ENCODE measurements at places on chromosomes 7 and 10.
A peak's percentile ranks its signal among the peaks of the same experiment; 100 is the strongest.

GRCh38 chr10:23694921-23695824 lies 256.3 kb downstream of the OTUD1 start:
- DNase-seq = no peak

GRCh38 chr7:100476903-100477870 lies 1.8 kb downstream of the TSC22D4 start:
- no peak for DNase-seq

DNA sequence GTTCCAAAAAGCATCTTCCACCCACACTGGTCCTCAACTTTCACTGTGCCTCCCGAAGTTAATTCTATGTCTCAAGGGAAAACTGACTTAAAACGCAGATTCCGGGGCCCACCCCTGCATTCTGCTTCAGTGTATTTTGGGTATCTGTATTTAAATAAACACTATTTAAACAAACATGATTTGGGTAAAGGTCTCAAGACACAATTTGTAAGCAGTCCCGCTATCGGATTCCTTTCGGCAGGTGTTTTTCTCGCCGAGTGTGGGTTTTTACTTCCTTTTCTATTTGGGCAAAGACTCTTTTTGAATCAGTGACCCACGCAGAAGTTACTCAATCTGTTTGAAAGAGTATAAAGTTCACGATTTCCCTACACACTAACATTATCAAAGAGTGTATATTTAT lies 1.2 kb downstream of the PDIA4 start:
- no peak for DNase-seq

DNA sequence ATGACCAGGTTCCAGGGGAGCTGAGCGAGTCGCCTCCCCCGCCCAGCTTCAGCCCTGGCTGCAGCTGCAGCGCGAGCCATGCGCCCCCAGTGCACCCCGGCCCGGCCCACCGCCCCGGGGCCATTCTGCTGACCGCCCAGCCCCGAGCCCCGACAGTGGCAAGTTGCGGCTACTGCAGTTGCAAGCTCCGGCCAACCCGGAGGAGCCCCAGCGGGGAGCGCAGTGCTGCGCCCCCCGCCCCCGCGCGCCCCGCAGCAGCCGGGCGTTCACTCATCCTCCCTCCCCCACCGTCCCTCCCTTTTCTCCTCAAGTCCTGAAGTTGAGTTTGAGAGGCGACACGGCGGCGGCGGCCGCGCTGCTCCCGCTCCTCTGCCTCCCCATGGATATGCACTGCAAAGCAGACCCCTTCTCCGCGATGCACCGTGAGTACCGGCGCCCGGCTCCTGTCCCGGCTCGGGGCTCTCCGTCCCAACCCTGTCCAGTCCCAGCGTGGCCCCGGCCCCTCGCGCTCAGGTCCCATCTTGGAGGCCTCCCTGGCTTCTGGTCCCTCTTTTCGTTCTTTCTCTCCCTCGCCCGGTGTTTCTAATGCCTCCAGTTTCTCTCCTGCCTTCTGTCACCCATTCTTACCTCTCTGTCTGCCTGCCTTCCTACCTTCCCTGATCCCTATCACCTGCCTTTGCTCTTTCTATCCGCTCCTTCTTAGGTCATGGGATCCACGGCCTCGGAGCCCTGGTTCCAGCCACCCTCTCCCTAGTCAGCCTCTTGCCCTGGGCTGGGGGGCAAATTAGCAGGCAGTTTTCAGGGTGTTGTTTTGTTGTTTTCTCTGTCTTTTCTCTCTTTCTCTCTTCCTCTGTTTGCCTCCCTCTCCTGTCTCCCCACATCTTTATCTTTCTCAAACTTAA lies 751 bp downstream of the PAX2 start:
- no peak for DNase-seq

GRCh38 chr10:1664333-1664964 lies 72.9 kb downstream of the ADARB2 start:
- DNase-seq = no peak

DNA sequence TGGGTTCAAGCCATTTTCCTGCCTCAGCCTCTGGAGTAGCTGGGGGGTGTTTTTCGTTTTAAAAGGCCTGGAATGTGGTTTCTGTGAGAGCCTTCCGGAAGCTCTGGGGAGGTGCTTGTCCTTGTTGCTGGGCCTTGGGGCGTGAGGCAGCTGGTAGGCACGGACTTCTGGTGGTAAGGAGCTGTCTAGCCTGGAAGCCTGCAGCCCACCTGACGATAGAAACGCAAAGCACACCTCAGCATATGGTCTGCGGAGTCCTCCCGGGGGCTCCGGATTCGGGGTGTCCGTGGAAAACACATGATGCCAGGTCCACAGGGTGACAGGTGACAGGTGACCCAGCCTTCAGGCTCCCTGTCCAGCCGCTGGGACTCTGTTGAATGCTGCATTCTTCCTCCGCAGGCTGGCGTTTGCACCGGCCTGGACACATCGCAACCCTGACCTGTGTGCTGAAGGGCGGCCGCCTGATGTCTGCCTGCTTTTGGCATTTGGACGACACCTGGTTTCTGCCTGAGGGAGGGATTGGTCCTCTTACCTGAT lies 37.3 kb downstream of the INPP5A start:
- no peak for DNase-seq

- no peak for DNase-seq
Measured at GRCh38 chr7:78377532-78377931, 579.0 kb downstream of the PHTF2 start.

DNA sequence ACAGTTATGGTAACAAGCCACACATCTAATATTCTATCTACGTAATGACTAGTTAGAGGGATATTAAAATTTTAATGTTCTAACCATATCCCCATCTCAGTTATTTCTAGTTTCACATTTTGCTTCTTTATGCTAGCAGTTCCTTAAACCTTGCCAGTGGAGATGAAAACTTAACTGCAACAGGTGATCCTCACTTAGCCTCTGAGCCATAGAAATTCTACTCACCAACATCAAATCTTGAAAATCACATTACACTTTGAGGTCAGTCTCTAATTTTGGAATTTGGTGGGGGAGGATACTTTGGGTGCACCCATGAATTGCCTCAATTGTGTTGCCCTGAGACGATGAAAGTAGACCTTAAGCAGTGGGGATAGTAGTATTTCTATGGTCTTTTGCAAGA lies 256.4 kb downstream of the GATA3 start:
- DNase-seq = no peak

- no peak for DNase-seq
Measured at GRCh38 chr10:112957640-112958092, 7.6 kb downstream of the TCF7L2 start.

DNA sequence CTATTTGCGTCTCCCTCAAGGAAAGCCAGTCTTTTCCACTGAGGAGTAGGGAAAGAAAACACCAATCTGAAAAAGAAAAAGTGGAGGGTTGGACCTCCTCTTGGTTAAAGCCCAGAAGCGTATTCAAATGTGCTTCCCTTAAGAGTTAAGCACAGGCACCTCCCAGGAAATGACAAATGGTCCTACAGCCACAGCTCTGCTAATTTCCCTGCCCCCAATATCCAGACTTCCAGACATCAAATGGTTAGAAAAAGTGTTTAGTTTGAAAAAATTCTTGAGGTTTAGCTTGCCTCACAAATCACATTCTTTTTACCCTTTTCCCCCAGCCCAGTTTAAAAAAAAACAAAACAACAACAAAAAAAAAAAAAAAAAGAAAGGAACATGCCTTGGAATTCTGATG lies 19.0 kb upstream of the COL1A2 start:
- DNase-seq = no peak

DNA sequence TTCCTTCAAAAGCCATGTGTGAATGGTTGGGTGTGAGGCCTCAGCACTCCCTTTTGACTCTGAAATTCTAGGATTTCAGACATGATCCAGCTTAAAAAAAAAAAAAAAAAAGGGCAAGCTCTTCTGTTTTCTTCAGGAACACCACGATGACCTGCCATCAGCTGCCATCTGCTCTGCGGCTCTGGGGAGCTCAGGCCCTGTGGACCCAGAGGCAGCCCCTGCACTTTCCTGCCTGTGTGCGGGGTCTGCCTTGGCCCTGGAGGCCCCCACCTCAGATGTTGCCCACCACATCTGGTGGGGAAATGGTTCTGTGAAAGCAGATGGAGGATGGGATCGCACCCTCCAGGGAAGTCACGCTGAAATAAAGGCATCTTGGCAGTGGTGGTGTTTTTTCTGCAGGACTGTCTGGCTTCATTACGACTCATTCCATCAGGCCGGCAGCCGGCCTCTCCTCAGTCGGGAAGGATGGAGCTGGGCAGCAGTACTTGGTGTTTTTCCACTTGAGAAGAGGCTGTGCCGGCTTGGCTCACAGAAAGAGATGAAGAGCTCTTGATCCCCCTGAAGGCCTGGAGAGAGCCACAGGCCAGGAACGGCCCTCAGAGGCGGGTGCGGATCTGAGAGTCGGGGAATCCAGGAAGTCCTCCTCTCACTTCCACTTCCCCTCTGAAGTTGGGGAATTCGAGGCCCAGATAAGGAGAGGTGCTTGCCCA lies 66.1 kb upstream of the AQP1 start:
- no peak for DNase-seq

GRCh38 chr7:133910761-133911160 lies 216.4 kb upstream of the LRGUK start:
- DNase-seq = peak; percentile 91

DNA sequence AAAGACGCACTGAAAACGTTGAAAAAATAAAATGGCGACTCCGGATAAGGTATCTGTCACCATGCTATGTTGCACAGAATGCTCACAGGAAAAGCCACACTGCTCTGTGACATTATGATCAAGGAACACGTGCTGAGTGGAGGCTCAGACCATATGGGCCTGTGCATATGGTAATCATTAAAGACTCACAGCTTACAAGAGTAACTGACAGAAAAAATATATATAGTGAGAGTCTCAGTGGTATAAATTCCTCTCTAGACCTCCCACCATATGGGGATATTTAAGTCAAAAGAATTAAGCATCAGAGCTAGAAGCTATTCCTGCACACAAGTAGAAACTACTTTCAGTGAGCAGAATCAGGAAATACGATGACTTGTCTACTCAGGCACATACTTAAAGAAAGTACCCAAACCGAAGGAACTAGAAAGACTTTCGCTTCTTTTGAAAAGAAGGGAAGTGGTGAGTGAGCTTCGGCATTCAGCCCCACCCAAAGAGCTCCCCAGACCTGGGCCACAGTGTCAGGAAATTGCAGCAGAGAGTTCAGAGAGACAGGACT lies 65.1 kb upstream of the MPP7 start:
- DNase-seq = no peak

DNA sequence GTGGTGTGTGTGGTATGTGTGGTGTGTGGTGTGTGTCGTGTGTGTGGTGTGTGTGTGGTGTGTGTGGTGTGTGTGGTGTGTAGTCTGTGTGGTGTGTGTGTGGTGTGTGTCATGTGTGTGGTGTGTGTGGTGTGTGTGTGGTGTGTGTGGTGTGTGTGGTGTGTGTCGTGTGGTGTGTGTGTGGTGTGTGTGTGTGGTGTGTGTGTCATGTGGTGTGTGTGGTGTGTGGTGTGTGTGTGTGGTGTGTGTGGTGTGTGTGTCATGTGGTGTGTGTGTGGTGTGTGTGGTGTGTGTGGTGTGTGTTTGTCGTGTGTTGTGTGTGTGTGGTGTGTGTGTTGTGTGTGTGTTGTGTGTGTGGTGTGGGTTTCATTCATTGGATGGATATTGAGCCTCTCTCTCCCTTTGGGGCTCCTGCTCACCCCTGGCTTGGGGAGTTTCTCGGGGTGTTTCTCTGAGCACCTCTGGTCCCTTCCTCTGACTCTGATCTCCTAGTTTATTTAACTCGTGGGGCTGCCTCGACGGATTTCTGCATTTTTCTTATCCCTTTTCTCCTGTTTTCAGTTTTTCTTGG lies 145.8 kb downstream of the DNAJB6 start:
- DNase-seq = no peak

- no peak for DNase-seq
Measured at GRCh38 chr7:152633504-152633903, 42.4 kb downstream of the XRCC2 start.

GRCh38 chr10:72796042-72796441 lies 97.5 kb upstream of the OIT3 start:
- DNase-seq = no peak

DNA sequence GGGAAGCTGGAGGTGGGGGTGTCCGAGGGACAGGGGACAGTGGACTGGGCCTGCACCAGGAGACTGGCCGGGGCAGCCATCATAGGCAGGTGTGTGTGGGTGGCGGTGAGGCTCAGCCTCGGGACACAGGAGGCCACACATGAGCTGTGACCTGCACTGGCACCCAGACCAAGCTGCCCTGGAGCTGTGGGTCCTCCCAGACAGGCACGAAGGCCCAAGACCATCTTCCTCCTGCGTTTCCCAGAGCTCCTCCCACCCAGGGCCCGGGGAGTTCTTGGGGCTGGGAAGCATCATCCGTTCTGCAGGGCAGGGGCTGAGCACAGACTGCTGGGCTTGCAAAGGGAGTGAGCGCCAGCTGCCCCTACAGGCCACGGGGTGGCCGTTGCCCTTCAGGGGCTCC lies 87.4 kb downstream of the PDGFA start:
- no peak for DNase-seq

GRCh38 chr10:128664729-128665128 lies 538.5 kb upstream of the MKI67 start:
- DNase-seq = no peak

- DNase-seq = peak; percentile 9
Measured at GRCh38 chr10:95289003-95289920, 1.5 kb downstream of the PDLIM1 start.

DNA sequence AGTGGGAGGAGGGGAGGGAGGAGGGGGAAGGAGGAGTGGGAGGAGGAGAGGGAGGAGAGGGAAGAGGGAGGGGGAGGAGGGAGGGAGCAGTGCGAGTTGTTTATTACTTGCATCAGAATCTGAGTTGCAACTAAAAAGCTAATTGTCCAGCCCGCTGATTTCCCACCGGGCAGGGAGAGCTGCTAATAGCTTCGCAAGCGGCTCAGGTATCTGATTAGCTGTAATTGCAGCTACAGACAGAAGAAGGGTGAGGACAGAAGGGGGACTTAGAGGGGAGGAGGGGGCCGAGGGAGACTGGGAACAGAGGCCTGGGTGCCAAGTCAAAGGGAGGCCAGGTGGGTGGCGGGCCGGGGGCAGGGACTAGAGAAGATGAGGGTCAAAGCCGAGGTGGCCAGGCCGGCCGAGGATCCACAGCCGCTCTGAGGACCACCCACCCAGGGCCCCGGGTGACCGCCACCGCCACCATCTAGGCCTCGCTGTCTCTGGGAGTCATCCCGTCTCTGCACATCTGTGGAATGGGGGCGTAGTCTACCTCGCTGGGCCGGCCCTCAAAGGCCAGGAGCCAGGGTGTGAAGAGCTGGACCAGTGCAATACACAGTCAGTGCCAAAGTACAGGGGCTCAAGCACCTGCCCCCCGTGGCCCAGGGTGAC lies 54.2 kb downstream of the MICALL2 start:
- DNase-seq = no peak

DNA sequence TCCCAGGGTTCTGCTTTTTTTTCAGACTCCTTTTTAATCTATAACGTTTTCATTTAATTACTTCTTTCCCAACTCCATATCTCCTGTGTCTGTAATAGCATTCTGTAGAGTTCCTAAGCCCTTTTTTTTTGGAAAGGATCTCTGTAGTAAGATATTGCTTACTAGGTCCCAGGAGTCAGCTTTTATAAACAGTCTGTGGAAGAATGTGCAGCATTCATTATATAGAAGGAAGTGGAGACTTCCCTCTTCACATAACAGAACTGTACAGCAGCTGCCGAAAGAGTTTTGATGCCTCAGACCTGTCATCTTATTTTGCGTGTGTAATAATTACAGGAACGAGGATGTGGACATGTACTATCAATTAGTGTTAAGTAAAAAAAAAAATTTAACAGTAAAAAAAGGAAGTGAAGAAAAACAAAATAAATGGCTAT lies 7.4 kb upstream of the STEAP4 start:
- DNase-seq = no peak

Data from NCI-H1417 treated with DMSO at 0.1 percent for 48 hours (cell line).